Occipital lobe (tissue), 3 donors: ENCODE measurements at places on chromosomes 5 and 9. TPM values are rescaled to one million over a fixed set of nuclear protein-coding genes. Genes with fewer than 3 reads are reported as not detected.

DNA sequence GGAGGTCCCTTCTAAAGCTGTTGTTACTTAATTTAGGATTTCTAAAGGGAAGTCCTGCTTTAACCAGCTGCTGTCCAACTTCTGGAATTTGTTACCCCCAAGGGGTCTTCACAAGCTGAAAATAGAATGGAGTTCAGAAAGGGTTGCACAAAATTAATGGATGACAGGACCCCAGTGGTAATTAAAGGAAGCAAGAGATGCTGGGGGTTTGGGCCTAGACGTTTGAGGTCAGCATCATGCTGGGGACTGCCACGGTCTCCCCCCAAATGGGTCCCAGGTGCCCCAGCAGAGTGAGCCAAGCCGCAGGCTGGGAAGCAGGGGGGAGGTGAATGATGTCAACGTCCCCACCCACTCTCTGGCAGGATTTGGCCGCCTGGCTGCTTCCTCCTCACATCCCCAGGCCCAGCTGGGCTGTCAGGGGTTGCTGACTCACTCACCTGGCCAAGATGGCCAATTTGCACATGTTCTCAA, 97.5 kb upstream of the ARAP3 start:
- no peak for DNase-seq

SPINK4 gene
- total RNA-seq = not detected

GRCh38 chr5:54804086-54804485, 181.3 kb downstream of the ESM1 start:
- DNase-seq = no peak

GRCh38 chr5:84227236-84227635, 157.4 kb downstream of the EDIL3 start:
- no peak for DNase-seq

DNA sequence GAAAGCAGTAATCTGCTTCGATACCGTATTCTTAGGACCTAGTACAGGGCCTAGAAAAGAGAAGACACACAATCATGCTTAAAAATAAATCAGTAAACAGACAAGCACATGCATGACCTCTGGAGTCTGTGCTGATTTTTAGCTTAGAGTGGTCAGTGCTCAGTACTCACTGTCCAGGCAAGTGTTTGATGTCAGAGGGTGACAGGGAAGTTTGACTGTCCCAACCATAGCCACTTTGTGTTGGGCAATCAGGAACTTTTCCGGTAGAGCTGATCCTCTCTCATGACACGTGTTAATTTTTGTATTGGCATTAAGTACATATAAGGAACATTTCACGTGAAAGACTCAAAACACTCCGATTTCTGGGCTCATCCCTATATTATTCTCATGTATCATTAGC, 464.7 kb upstream of the KLF4 start:
- no peak for DNase-seq

DNA sequence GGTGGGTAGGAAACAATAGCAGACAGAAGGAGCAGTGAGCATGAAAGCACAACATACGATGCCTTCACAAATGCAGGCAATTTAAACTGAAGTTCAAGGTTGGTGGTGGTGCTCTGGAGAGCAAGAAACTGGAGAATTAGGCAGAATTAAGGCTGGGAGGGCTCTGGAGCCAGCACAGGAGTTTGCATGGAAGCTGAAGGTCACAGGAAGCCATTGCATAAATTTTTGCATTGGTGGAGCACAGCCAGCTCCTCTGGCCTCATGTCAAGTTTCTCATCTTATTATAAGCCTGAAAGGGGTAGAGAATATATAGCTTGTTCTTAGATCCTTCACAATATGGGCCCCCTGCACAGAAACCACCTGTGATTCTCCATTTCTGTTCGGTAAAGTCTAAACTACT, 207.4 kb downstream of the PAPPA start:
- no peak for DNase-seq

DNA sequence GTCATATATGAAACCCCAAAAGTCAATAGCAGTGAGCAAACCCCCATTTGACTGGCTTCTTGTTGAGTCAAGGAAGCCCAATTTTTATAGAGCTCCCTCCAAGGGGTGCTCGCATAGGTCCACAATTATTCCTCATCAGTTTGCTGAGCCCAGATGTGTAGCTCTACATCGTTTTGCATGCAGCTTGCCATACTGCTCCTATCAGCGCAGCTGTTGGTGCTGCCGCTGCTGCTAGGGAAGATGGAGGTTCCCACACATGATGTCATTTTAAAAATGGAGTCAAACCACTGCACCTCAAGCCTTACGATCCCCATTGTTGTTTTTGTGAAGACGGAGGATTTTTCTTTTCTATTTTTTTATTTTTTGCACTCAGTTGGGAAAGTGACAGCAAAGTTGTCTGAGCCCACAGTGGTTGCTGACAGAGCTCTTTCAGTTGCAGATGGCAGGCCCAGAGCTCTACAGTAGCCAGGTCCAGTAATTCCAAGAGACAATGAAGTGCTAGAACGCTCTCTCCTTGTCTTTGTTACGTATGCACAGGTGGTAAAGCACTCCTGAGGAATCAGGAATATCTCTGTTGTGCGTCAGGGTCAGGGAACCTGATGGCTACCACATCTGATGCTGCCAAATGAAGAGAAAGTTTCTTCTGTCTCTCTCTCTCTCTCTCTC, 23.2 kb upstream of the C5orf63 start:
- DNase-seq = no peak
